ENCODE measurements at places on chromosomes 16 and 17. TPM values are rescaled to one million over a fixed set of nuclear protein-coding genes. Genes with fewer than 3 reads are reported as not detected.

Gene SEPTIN12
- polyA plus RNA-seq, result not detected

Gene RHBDF2
- 160 TPM for polyA plus RNA-seq

Gene CRHR1
- polyA plus RNA-seq, result not detected

Gene VPS35L
- polyA plus RNA-seq, result 38.2 TPM

Gene ABCA8
- not detected for polyA plus RNA-seq

Gene ARSG
- 10.6 TPM for polyA plus RNA-seq

Gene C1QL1
- not detected for polyA plus RNA-seq

Gene CTRB1
- not detected for polyA plus RNA-seq

Gene GNG13
- polyA plus RNA-seq, result not detected

Gene CCL1
- not detected for polyA plus RNA-seq

Gene DNASE1L2
- not detected for polyA plus RNA-seq

Gene TPSD1
- not detected for polyA plus RNA-seq

Gene PRCD
- 24.4 TPM for polyA plus RNA-seq

Gene ZACN
- 1.6 TPM for polyA plus RNA-seq

Gene PIP4K2B
- 11.5 TPM for polyA plus RNA-seq

Gene PITPNC1
- polyA plus RNA-seq, result 26.0 TPM

Gene EVPL
- polyA plus RNA-seq, result not detected

Gene TANC2
- polyA plus RNA-seq, result 0.85 TPM

Gene MT1B
- not detected for polyA plus RNA-seq

Gene PRSS53
- 0.83 TPM for polyA plus RNA-seq

Gene HOXB4
- polyA plus RNA-seq, result 0.14 TPM

Gene ATP6V0C
- 105 TPM for polyA plus RNA-seq

Gene WNT9B
- not detected for polyA plus RNA-seq

Gene CHP2
- polyA plus RNA-seq, result not detected

Gene ALOX12
- 1.4 TPM for polyA plus RNA-seq

Gene EMP2
- polyA plus RNA-seq, result not detected
